Esophagus squamous epithelium (tissue), 5 donors: ENCODE measurements at places on chromosomes 5 and 9.

- no peak for DNase-seq
Observed at GRCh38 chr5:159301466-159301865, 28.8 kb downstream of the IL12B start.

DNA sequence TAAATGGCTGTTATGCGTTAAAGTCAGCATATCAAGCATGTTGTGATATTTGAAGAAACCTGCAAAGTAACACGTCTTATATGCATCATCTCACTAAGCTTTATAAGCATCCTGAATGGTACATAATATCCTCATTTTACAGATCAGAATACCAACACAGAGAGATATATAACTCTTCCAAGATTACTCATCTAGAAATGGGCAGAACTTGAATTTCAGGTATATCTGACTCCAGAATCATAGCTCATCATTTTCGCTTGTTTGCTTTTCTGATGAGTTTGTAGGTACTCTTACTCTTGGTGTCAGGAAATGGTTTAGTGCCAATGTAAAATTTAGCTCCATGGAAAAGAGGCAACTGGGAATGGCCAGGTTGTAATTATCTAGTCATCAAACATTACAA is 232.3 kb upstream of the ANKH start:
- no peak for DNase-seq

DNA sequence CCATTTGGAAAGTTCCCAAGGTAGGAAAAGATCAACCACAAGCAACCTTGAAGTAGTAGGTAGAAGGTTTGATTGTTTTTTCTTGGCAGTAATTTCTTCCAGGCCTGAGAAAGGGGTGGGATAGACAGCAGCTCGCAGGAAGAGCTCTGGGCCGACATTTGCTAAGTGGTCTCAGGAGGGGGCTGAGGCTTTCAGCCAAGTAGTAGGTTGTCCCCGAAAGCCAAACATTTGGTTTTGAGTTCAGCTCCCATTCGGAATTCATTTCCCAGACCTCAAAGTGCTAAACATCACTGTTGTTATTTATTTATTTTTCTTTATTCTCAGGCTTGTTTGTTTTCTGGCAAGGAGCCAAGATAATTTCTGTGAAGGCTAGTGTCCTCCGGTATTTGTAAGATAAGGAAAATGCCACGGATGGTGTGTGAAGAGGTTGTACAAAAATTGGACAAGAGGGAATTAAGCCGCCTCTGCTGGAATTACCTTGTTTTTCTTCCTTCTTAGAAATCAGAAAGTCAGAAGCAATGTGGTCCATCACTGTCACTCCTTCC is 112.1 kb downstream of the KIF4B start:
- no peak for DNase-seq

GRCh38 chr5:10775646-10776045 is 14.6 kb upstream of the DAP start:
- DNase-seq = no peak

- no peak for DNase-seq
Observed at GRCh38 chr5:66653325-66653724, 57.1 kb downstream of the MAST4 start.

- no peak for DNase-seq
Observed at GRCh38 chr9:105437704-105438103, 10.1 kb upstream of the FSD1L start.

GRCh38 chr9:4097515-4097914 is 202.4 kb downstream of the GLIS3 start:
- DNase-seq = no peak

DNA sequence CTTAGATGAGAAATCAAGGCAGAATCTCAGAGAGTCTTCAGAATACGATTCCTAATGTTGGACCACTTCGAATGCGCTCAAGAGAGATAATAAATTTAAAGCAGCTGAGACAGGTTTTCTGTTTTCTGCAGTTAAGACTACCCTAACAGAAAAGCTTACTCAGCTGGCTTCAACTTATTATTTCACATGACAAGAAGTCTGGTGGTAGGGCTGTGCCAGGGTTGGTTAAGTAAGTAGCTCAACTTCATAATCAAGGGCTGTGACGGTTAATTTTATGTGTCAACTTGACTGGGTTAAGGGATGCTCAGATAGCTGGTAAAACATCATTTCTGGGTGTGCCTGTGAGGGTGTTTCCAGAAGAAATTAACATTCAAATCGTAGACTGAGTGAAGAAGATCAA is 3.8 kb downstream of the GPR150 start:
- DNase-seq = no peak

GRCh38 chr5:37988454-37989046 is 148.7 kb upstream of the GDNF start:
- no peak for DNase-seq

DNA sequence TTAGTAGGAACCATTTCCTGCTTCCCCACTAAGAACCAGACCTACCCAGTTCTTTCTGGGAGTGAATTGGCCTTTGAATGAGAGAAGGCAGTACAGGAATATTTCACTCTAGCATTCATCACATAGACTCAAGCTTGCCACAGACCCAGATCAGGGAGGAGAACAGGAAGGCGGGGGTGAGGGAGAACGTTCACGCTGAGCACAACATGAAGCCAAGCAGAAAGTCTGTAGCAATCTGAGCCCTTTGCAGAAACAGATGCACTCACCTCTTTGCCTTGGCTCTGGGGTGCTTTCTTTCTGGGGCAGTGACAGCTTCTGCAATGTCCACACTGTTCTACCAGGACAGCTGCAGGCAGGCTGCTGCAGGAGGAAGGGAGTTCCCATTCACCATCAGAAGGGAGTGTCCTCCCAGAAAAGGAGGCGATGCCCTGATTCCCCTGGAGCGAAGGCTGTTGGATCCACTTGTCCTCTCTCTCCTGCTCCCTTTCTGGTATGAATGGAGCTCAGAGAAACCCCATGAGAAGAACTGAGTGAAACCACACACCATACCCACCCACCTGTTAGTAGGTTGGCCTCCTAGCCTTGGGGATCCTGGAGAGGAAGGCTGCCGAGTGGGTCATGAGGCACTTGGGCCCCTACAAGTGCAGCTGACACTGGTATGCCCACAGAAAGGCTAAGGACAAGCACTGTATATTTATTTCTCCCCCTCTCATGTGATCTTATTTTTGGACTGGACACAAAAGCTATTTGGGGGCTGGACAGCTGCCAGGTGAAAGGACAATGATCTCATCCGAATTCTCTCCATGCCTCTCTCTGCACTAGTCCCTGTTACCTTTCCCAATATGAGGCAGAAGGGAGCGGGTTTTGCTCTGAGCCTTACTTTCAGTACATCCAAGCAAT is 11.7 kb upstream of the FGF1 start:
- no peak for DNase-seq

DNA sequence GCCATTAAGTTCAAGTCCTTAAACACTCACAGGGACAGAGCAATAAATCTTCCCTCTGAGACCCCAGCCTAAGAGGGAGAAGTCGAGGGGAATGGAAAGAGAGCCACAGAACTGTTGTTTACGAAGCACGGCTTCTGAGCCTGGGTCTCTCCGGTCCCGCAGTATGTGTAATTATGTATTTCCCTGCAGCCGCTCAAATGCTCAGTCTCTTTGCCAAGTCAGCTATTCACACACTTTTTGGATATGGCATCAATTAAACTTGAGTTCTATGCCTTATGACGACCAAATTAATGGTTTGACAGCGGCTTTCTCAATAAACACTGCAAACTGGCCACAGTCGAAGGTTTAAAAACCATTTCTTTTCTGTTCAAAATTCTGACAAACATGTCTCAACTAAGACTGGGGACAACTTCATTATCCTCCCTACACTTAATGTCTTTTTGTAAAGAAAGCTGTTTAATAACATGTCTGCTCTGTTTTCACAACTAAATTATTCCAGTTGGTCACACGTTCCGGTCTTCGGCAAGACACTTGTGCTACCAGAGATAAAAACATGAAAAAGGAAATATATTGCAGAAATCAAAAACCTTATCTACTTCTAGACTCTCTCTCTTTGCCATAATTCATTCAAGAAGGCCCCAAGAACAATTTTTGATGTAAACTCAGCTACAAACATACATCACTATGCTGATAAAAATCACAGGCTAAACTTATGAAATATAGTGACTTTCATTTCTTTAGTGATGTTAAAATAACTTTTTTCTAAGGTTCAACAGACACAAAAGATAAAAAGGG is 203.2 kb downstream of the GAPVD1 start:
- DNase-seq = no peak

GRCh38 chr9:4588721-4589120 is 73.4 kb upstream of the PLPP6 start:
- no peak for DNase-seq

DNA sequence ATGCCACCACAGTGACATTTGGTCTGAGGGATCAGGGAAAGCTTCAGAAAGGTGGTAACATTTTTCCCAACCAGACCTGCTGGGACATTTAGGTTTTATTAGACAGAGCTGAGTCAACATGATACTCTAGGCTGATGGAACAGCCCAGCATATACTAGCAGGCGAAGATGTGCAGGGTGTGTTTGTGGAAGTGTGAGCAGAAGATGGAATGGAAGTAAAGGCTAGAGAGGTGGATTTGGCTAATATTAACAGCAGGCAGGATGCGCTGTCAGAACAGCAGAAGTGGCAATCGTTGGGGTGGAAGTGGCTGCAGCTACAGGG is 340.6 kb downstream of the ASTN2 start:
- no peak for DNase-seq

GRCh38 chr5:119435436-119436132 is 16.7 kb upstream of the HSD17B4 start:
- DNase-seq = peak; percentile 15

- no peak for DNase-seq
Observed at GRCh38 chr5:163565931-163566608, 60.7 kb downstream of the MAT2B start.

DNA sequence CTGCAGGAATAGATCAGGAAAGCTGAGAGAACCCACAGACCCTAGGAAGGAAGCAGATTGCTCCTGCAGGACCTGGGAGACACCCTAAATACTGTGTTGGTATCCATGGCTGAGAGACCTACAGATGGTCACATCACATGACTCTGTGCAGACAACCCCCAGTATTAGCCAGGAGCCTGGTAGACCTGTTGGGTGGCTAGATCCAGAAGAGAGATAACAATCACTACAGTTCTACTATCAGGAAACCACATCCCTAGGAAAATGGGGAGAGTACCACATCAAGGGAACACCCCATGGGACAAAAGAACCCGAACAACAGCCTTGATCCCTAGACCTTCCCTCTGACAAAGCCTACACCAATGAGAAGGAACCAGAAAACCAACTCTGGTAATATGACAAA is 24.2 kb upstream of the MELK start:
- no peak for DNase-seq

GRCh38 chr9:79185866-79186265 is 385.9 kb upstream of the TLE4 start:
- DNase-seq = no peak

DNA sequence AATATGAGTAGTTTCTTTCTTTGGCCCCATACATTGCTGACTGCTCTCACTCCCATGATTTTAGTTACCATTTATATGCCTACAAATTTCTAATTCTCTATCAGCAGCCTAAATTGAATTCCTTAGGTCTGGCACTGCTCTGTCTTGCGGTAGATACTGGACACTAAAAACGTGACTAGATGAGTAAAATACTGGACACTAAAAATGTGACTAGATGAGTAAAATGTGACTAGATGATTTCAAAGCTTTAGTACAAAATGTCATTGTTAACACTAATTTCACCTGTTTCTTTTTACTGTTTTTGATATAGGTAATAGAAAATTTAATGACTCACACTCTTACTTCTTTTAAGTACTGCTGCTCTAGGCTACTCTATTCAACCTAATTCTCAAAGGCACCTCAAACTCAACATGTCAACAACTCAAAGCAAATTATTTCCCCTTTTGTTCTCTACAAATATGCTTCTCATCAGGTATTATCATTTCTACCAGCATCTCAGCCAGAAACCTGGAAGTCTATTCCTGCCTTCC is 31.4 kb upstream of the GOLGA1 start:
- no peak for DNase-seq

DNA sequence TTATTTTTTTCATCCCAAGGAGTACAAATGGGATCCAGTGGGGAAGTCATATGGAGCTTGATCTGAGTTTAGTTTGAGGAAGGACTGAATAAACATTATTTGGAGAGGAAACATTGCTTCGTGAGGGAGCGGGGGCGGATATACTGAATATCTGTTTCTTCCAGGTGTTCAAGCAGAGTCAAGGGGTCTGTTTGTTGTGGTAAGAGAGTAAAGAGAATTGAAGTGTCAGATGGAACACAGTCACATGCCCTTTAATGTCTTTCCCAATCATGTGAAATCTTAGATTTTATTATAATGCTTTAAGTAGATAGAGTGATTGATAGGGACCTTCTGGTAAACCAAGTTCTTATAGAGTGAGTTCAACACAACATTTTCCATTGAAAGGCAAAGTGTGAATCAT is 33.7 kb downstream of the DDX46 start:
- DNase-seq = no peak

GRCh38 chr5:103345461-103345860 is 86.9 kb downstream of the MACIR start:
- DNase-seq = no peak

- no peak for DNase-seq
Observed at GRCh38 chr9:90219548-90220118, 423.0 kb downstream of the DIRAS2 start.

DNA sequence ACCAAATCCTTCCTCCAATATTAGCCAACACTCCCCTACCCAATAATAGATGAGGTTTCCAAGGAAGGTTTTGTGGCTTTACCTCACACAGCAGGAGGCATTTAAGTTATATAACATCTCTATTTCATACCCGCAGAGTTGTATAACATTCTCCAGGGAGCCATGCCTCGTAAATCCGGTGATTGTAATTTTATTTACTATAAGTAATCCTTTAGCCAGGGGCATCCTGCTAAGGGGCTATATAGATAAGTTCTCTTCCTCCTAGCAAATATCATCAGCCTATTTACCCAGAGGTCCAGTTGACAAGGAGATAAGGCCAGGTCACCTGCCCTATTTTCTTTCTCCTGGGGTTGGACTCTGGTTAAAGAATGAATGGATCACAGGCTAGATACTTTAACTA is 2051.0 kb downstream of the EFNA5 start:
- no peak for DNase-seq

- no peak for DNase-seq
Observed at GRCh38 chr5:176536132-176536901, 885 bp downstream of the RNF44 start.

- no peak for DNase-seq
Observed at GRCh38 chr5:138952962-138953361, 77.8 kb upstream of the LRRTM2 start.

DNA sequence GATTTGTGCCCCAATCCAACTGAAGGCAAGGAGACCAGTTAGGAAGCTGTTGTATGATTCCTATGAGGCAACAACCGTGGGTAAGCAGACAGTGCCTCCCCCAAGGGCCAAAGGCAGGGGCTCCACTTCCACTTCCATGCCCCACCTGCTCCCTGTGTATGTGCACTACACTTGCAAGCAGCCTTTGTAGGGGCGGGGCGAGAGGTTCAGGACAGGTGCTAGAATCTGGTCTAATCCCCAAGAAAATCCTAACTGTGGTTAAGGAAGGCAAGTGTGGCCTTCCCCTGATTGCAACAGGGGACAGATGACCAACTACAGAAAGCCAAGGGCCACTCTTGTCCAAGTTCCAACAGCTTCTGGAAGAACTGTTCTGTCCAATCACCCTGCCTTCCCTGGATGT is 41.7 kb downstream of the B4GALT1 start:
- no peak for DNase-seq

GRCh38 chr9:85158512-85158911 is 489.0 kb downstream of the NTRK2 start:
- no peak for DNase-seq
